ENCODE measurements at places on chromosomes 4 and X. TPM values are rescaled to one million over a fixed set of nuclear protein-coding genes. Genes with fewer than 3 reads are reported as not detected.
A peak's percentile ranks its signal among the peaks of the same experiment; 100 is the strongest.

DNA sequence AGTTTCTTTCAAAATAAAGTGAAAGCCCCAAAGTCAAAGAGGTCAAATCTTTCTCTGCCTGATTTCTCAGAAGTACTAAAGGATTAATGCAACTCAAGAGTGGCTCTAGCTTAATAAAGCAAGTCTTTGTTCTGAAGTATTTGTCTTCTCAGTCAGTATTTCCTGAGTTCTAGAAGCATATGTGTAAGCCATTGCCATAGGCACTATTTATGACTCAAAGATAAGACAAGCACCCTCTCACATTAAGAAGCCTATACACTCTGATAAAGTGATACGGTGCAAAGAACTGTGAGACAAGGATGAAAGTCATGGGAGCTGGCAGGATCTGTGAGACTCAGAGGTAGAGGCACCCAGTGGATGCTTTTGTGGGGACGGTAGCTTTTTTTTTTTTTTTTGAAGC lies 60.9 kb downstream of the AASDH start:
- H3K36me3 ChIP-seq: no peaks in the 10 kb centered on the region
- no peaks in the 10 kb centered on the region for H3K27me3 ChIP-seq

IL2 gene
- polyA plus RNA-seq: not detected

ADH1C gene
- polyA plus RNA-seq: not detected

RAB40AL gene
- 0.87 TPM for polyA plus RNA-seq

DNA sequence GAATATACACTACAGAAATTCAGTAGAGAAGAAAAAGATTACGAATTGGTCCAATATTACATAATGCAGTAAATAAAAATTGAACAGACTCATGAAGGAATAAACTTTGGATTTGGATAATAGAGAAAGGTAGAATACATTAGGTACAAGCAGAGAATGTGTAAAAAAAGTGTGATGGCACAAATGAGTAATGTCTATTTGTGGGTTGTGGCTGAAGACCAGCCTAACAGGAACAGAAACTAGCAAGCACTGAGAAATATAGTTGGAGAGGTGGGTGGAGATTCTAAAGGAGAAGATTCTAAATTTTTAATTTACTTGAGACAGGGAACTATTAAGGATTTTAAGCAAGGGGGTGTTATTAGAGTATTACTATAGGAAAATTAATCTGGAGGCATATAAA lies 15.2 kb upstream of the CLOCK start:
- no peak overlapping the region for H3K27ac ChIP-seq
- no peaks in the 10 kb centered on the region for H3K36me3 ChIP-seq
- no peak for DNase-seq
- H3K4me3 ChIP-seq: no peak overlapping the region
- H3K4me1 ChIP-seq: no peaks in the 10 kb centered on the region

FATE1 gene
- not detected for polyA plus RNA-seq

GRCh38 chrX:112670977-112671376 lies 8.8 kb downstream of the LHFPL1 start:
- no peak overlapping the region for H3K4me3 ChIP-seq
- no peaks in the 10 kb centered on the region for H3K27me3 ChIP-seq
- no peak for DNase-seq
- H3K4me1 ChIP-seq: peaks cover 39% of the 10 kb centered on the region
- no peaks in the 10 kb centered on the region for H3K36me3 ChIP-seq

- no peaks in the 10 kb centered on the region for H3K27me3 ChIP-seq
- H3K36me3 ChIP-seq: no peaks in the 10 kb centered on the region
- no peak overlapping the region for H3K4me3 ChIP-seq
- no peak overlapping the region for H3K27ac ChIP-seq
Measured at GRCh38 chr4:24614881-24615280, 30.5 kb upstream of the DHX15 start.

RGN gene
- 31.6 TPM for polyA plus RNA-seq

DNA sequence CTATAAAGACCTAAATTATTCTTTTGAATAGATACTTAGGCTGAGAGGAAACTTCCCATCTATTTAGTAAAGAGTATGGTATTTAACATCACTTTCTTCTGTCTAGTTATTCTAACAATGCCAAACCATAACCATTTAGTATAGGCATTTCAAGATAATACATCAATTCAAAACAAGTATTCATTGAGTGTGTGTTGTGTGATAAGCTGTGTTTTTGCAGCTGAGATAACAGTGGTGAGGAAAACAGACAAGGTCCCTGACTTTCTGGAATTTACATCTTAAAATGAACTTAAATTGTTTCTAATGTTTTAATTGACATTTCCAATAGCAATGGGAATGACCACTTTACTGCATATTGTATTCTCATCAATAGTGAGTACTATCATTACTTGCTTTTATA lies 22.4 kb upstream of the TSPAN5 start:
- H3K27me3 ChIP-seq: no peaks in the 10 kb centered on the region
- H3K4me3 ChIP-seq: no peak overlapping the region
- H3K36me3 ChIP-seq: no peaks in the 10 kb centered on the region
- H3K27ac ChIP-seq: no peak overlapping the region
- no peak for DNase-seq

DNA sequence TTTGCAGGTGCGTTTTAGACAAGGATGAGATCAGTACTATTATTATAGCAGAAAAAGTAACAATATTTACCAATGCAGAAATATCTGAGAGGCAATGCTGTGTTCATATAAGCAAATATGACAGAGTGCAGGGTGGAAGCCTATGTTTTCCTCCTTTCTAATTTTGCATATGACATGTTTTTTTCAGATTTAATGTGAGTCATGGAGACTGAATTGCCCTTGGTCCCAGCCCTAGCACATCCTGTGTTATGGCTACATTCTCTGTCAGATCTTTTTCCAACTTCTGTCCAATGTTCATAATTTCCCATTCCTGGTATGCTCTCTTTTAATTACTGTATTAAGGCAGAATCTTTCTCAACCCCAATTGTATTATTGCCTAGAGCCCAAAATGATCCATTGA lies 165.6 kb downstream of the SLC7A11 start:
- DNase-seq: no peak
- H3K4me1 ChIP-seq: no peaks in the 10 kb centered on the region
- no peaks in the 10 kb centered on the region for H3K27me3 ChIP-seq
- no peaks in the 10 kb centered on the region for H3K36me3 ChIP-seq

- no peaks in the 10 kb centered on the region for H3K36me3 ChIP-seq
- H3K27me3 ChIP-seq: no peaks in the 10 kb centered on the region
- no peaks in the 10 kb centered on the region for H3K4me1 ChIP-seq
- no peak overlapping the region for H3K4me3 ChIP-seq
Measured at GRCh38 chr4:134505511-134505910, 303.9 kb upstream of the PABPC4L start.

CYBB gene
- not detected for polyA plus RNA-seq

HELT gene
- polyA plus RNA-seq: not detected

GRCh38 chrX:28498658-28499057 lies 88.6 kb upstream of the IL1RAPL1 start:
- no peak overlapping the region for H3K4me3 ChIP-seq
- H3K4me1 ChIP-seq: peaks cover 3% of the 10 kb centered on the region
- H3K36me3 ChIP-seq: no peaks in the 10 kb centered on the region
- DNase-seq: no peak

GRCh38 chr4:99324979-99325378 lies 3.8 kb upstream of the ADH1B start:
- peak; percentile 95 for DNase-seq
- no peak overlapping the region for H3K4me3 ChIP-seq
- no peaks in the 10 kb centered on the region for H3K27me3 ChIP-seq
- H3K36me3 ChIP-seq: no peaks in the 10 kb centered on the region

DNA sequence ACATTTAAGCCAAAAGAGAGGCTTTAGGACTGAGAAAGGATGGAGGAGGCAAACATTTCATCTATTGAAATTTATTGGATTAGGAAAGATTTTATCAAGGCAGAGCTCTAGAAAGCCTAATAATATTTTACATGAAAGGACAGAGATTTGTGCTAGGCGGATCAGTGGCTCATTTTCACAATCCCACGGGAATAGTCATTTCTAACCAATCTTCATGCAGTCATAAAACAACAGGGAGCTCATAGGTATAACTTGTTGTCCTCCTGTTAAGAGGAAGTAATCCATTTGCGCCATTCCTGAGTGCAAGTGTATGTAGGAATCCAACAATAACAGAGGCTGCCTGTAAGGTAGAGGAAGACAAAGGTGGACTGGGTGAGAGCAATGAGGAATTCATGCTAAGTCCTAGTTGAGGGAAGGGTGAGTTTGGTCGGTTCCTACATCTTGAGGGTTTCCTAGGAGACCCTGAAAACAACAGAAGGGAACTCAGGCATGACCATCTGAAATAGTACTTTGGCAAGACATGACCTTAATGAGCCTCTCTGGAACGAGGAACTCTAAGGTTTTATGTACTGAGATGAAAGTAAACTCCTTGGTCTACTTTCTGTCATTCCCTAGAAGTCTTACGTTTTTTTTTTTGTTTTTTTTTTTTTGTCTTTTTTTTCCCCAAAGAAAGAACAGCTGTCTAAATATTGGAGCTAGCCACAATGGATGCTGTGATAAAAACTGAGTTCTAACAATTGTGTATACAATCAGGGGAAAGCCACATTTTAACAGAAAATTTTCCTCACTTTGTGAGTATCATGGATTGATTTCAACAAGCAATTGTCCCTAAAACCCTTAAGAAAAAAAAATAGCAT lies 89.7 kb downstream of the GEMIN8 start:
- H3K27me3 ChIP-seq: no peaks in the 10 kb centered on the region
- no peaks in the 10 kb centered on the region for H3K36me3 ChIP-seq
- H3K4me3 ChIP-seq: no peak overlapping the region
- no peak overlapping the region for H3K27ac ChIP-seq
- DNase-seq: no peak

DNA sequence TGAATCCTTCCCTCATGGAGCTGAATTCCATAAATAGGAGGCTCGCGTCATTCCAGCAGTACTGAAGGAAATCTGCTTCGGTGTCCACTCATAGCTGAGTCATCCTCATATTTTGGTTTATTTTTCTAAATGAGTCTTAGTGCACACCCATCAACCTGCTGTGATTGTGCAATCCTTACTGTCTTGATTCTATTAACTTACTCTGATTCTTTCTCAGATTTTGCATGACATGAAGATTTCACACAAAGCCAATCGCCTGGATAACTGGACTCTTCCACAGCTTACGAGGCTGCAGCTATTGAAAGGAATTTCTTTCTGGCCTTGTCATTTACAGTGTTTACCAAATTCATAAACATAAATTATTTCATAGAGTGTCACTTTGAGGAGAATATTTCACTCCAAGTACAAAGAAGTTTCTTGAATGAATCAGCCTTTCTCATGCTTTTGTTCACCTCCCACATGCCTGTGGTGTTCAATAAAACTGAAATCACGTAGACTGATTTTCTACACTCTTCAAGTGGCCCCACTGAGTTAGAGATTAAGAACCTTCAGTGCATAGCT lies 207.6 kb upstream of the SLITRK2 start:
- no peak for DNase-seq
- no peak overlapping the region for H3K4me3 ChIP-seq
- H3K36me3 ChIP-seq: no peaks in the 10 kb centered on the region
- H3K4me1 ChIP-seq: no peaks in the 10 kb centered on the region

DNA sequence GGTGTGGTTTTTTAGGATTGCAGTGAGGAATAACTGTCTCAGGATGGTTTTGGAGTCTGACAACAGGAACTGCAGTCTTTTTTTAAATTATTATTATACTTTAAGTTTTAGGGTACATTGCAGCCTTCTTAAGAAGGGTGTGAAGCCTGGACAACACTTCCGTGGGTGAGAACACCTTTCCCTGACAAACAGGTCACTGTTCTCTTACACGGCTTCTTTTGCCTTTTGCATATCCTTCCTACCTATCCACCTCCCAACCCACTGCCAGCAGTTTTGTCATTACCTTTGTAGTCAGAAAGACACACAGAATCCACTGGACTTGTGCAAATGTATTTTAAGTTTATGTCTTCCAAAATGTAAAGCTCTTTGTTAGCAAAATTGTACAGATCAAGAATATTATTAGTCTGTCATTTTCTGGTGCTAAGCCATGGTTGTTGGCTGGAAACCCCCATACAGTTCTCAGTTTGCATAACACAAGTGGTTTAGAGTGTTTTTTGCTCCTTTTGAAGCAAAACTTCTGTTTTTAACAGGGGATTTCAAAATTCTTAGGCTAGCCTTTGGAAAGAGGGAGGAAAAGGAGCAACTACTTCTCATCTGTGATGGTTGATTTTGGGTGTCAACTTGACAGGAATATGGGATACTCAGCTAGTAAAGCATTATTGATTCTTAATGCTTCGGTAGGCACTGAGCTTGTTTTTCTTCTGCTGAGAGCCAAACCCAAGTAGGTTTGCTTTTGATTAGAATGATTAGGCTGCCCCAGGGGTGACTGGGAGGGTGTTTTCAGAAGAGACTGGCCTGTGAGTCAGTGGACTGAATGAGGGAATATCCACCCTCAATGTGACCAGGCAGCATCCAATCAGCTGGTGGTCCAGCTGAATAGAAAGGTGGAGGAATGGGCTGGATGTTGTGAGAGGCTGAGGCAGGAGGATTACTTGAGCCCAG lies 29.4 kb upstream of the KLHL2 start:
- no peak overlapping the region for H3K4me3 ChIP-seq
- no peaks in the 10 kb centered on the region for H3K27me3 ChIP-seq
- H3K36me3 ChIP-seq: no peaks in the 10 kb centered on the region
- no peak for DNase-seq
- no peaks in the 10 kb centered on the region for H3K4me1 ChIP-seq

GRCh38 chr4:162560073-162560472 lies 396.3 kb upstream of the FSTL5 start:
- no peaks in the 10 kb centered on the region for H3K27me3 ChIP-seq
- no peaks in the 10 kb centered on the region for H3K36me3 ChIP-seq
- no peak overlapping the region for H3K4me3 ChIP-seq
- no peak overlapping the region for H3K27ac ChIP-seq
- H3K4me1 ChIP-seq: no peaks in the 10 kb centered on the region
- no peak for DNase-seq

AWAT2 gene
- polyA plus RNA-seq: not detected

DNA sequence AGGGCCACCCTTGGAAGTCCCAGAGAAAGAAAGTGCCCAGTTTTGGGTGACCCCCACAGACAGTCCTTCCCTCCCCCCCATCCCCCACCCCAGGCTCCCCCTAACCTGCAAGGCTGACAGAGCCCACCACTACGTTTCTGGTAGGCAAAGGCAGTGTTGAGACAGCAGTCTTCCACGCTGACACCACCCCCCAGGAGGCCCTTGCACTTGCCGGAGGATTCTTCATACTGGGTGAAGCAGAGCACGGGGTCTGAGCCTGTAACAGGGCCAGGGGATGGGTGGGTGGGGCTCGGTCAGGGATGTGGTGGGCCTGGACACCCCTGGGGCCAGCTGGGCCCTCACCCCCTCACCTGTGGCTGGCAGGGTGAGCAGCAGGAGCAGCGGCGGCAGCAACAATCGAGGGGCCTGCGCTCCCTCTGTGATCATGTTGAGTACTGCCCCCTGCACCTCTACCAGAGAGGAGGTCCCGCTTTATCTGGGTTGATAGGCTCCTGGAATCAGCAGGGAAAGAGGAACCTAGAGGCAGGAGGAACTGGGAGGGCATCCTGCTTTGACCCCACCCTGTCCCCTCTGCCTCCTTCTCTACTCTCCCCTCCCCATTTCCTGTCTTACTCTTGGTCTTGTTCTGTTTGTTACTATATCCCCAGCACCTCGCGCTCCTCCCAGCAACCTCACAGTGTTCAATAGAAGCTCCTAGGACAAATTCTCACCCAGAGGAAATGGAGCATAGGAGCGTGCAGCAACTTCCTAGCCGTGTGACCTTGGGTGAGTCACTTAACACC lies at the start of gene CFP:
Gene CFP (minus strand): TSS at position 512 of the 782 bp plus-strand sequence. CDS start 86 bp downstream, at position 426.
- no peak for DNase-seq
- H3K4me3 ChIP-seq: no peak within 1 kb of the TSS
- H3K27ac ChIP-seq: no peak within 1 kb of the TSS
- no peaks in the 10 kb centered on the region for H3K4me1 ChIP-seq

GRCh38 chr4:32341342-32341741 lies 1621.2 kb downstream of the PCDH7 start:
- no peaks in the 10 kb centered on the region for H3K36me3 ChIP-seq
- H3K27ac ChIP-seq: no peak overlapping the region
- no peak overlapping the region for H3K4me3 ChIP-seq
- no peaks in the 10 kb centered on the region for H3K4me1 ChIP-seq
- H3K27me3 ChIP-seq: no peaks in the 10 kb centered on the region
- no peak for DNase-seq

All from cardiac muscle cell (in vitro differentiated cells and primary cell).